ENCODE measurements at places on chromosomes 16 and 17.

DNA sequence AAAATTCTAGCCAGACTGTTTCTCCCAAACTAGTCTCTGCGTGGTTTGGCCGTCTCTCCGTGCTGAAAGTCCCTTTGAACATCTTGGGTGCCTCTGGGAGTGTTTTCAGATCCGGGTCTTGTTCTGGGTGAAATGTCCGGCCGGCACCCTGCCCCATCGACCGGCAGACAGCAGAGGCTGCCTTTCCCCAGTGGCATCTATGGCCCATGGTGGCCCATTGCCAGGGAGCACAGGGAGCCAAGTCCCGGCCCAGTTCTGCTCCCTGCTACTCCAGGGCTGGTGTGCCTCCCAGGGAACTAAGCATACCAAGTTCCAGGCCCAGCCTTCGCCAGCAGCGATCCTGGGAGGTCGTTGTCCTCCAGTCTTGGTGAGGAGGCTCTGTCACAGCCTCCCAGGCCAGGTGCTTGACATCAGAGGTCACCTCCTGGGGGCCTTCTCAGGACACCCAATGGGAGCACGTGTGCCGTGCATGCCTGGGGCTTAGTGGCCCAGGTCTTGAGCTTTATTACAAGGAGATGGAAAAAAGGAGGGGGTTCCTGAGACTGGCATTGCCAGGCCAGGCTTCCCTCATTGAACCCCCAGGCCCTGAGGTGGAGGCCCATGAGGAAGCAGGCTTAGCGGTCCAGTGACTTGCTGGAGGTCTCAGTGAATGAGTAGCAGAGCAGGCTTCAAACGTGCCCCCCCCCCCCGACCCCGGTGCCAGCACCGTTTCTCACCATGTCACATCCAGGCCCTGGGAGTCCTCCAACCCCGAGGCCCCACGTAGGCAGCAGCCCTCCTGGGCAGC is 54.0 kb downstream of the PGS1 start:
- DNase-seq, result no peak

- DNase-seq, result no peak
These were observed 27.8 kb upstream of the PHOSPHO1 start for GRCh38 chr17:49258394-49258793.

GRCh38 chr16:72430121-72430520 is 258.2 kb upstream of the PMFBP1 start:
- DNase-seq, result no peak

DNA sequence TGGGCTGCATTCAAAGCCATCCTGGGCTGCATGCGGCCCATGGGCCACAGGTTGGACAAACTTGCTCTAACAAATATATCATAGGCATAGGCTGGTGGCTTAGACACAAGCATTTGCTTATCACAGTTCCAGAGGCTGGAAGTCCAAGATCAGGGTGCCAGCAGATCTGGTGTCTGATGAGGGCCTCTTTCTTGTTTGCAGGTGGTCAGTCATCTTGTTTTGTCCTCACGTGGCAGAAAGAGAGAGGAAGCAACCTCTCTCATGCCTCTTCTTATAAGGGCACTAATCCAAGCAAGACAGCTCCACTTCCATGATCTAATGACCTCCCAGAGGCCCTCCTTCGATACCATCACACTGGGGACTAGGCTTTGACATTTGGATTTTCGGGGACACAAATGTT is 238.7 kb upstream of the TNRC6C start:
- no peak for DNase-seq

DNA sequence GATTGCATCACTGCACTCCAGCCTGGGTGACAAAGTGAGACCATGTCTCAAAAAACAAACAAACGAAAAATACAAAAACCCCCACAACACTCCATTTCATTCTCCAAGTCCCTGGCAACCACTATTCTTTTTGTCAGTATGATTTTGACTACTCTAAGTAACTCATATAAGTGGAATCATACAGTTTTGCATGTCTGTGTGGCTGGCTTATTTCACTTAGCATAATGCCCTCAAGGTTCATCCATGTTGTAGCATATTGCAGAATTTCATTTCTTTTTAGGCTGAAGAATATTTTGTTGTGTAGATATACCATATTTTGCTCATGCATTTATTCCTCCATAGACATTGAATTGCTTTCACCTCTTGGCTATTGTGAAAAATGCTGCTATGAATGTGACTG is 81.7 kb upstream of the GAS7 start:
- no peak for DNase-seq

- no peak for DNase-seq
These were observed 1.8 kb downstream of the ZBTB4 start for GRCh38 chr17:7477392-7478275.

- no peak for DNase-seq
These were observed 1.1 kb upstream of the AKTIP start for GRCh38 chr16:53503991-53504663.

GRCh38 chr17:67293251-67294203 is 48.5 kb upstream of the HELZ start:
- DNase-seq, result peak; percentile 61

DNA sequence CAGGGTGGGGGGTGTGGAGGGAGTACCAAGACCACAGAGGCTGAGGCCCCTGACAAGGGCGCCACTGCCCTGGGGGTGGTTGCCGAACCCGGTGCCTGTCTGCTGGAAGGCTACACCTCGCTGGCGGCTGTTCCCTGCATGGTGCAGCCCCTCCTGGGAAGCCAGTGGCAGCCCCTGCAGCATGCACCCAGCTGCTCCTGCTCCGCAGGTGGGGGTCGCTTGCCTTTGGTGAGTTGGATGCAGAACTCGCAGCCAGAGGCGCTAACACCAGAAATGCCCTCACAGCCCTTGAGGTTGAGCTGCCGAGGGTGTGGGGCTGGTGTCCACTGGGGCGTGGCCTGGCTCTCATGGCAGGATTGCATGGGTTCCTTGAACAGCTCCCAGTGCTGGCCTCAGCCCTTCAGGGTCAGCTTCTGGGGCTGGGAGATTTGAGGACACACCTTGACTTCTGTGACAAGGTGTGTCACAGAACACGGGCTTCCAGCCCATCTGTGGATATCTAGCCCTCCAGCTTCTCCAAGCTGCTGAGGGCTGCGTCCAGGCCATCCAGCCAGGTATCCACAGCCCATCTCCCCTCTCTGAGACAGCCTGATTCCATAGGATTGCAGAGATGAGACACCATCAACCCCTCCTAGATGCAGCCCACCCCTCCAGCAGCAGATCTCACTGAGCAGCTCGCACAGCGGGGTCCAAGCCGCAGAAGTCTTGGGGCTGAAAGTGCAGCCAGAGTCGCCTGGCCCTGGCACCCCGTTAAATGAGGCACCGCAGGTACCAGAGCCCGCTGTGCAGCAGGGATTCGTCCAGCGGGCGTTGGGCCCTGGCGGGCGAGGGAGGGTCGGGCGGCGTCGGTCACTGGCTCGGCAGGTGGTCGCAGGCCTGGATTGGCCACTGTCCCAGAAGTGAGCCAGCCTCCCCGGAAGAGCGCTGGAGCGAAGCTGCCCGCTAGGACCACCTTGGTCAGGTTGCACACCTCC is 586.3 kb downstream of the KCNJ18 start:
- no peak for DNase-seq

DNA sequence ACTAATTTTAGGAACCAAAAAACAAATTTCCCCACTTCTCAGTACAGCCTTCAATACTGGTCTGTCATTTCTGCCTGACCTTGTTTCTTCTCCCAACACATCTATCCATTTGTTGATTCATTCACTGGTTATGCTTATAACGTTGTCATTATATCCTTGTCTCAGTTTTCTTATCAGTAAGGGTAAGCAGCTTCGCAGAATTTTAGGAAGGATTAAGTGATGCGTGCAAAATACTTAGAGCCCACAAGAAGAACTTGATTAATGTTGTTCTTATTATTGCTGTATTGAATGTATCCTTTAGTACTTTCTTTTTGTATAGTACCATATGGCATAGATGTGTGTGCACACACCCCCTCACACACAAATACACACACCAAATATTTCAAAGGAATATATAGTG is 403.5 kb upstream of the HSBP1 start:
- no peak for DNase-seq

DNA sequence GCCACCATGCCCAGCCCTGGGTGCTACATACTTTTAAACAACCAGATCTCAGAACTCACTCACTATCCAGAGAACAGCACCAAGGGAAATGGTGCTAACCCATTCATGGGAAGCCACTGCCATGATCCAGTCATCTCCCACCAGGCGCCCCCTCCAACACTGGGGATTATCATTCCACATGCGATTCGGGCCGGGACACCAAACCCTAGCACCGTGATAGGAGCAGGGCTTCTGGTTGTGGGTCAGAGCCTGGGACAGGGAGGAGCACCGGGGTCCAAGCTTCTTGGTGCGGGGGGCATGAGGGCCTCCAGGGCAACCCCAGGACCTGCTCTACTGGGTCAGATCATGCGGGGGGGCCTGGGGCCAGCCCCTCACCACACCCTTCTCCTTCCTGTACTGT is 4.5 kb downstream of the TMEM235 start:
- no peak for DNase-seq

DNA sequence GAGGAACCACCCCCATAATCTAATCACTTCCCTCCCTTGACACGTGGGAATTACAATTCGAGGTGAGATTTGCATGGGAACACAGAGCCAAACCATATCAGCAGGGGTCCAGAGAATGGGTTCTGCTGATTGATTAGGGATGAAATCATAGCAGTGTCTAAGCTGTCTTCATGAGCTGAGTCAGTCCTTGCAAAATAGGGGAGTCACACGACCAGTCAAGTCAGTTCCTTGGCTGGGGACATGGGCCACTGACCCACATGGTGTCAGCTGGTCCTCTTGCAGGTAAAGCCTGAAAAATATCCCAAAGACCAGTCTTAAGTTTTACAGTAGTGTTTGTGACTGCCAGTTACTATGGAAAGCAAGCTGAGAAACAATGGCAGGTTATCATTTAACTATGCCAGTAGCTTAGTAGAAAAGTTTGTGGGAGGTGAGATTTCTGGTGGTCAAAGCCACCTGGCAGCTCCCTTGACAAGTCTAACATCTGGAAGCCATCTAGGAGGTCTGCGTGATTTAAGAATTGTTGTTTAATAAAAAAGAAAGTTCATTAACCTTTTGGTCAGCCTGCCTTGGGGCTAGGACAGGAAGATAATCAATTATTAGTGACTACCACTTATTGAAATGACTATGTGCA is 15.7 kb upstream of the ATF7IP2 start:
- no peak for DNase-seq

All from stimulated activated naive CD4-positive, alpha-beta T cell treated with Interleukin-2 at 50 U/mL for 16 hours (primary cell).